ENCODE measurements at places on chromosomes 1 and 21.

DNA sequence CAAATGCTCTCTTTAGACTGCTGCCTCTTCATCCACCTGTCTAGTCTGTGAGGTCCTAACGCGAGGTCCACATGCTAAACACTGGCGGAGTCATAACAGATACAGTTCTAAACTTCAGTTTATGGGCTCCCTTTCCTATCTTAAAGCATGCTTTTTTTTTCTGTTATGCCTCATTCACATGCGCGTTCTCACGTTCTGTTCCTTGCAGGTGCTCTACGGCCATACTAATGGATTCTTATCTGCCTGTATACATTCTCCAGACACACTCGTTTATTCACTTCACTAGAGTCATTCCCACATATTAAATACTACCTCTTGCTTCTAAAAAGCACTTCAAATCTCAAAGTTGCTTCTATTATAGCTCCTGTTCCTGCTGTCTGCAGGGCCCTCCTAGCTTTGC is 38.7 kb downstream of the PHC2 start:
- no peak for DNase-seq

DNA sequence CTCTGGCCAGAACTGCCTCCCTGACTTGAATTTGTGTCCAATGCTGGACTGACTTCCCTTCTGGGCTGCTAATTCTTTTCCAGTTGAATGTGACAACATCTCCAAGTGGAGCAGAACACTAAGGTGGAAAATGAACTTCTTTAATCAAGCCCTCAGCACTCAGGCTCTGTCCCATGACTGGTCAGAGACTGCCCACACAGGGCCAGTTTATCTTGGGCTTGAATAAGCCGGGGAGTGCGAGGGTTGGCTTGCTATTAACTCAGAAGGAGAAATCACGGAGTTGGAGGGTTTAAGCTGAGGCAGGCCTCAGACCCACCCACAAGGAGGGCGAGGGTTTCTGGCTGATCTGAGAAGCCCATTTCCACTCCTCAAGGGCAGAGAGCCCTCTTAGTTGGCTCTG is 12.4 kb downstream of the KCNA10 start:
- DNase-seq = no peak

- DNase-seq = peak; percentile 98
Measured at GRCh38 chr21:43585924-43586413, 73.3 kb downstream of the HSF2BP start.

DNA sequence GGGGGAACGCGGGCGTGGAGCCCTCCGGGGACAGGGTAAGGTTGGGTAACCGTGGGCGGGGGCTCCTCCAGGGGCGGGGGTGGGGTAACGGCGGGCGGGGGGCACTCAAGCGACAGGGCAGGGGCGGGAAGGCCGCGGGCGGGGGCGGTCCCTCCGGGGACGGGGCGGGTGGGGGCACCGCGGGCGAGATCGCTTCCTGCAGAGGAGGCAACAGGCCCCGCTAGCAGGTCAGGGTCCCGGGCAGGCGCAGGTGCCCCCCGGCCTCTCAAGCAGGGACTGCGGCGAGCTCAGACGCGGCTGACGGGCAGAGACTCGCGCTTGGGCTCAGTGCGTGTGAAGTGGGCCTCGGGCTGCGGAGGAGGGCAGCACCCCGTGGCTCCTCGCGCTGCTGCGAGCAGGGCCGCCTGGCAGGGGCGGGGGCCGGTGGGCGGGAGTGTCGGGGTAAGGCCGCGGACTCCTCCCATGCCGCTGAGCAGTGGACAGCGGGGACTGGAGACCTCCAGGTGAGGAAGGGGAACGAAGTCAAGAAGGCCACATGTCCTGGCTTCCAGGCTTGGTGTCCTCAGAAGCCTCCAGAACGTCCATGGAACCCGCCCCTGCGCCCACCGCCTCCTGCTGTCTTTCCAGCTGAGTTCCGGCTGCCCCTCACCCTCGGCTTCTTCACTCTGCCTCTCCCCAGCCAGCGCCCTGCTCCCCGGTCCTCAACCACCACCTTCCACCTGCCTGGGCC is 627 bp upstream of the GNB1 start:
- DNase-seq = no peak

- no peak for DNase-seq
Measured at GRCh38 chr1:23337869-23338268, 6.2 kb downstream of the HNRNPR start.

DNA sequence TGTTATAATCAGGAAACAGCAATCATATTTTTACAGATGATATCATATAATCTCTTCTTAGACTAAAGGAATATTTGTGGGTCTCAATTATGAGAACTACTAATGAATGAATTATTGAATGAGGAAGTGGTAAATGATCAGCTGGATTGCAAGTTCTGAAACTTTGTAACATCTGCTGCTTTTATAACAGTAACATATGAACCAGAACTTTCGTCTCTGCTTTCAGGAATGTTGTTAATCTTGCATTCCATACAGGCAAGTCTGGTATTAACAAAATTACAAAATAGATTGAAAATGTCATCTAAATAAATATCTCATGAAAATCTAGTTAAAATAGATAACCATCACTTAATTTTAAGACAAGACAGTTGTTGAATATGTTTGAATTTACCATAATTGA is 110.5 kb upstream of the COL11A1 start:
- DNase-seq = peak; percentile 16

DNA sequence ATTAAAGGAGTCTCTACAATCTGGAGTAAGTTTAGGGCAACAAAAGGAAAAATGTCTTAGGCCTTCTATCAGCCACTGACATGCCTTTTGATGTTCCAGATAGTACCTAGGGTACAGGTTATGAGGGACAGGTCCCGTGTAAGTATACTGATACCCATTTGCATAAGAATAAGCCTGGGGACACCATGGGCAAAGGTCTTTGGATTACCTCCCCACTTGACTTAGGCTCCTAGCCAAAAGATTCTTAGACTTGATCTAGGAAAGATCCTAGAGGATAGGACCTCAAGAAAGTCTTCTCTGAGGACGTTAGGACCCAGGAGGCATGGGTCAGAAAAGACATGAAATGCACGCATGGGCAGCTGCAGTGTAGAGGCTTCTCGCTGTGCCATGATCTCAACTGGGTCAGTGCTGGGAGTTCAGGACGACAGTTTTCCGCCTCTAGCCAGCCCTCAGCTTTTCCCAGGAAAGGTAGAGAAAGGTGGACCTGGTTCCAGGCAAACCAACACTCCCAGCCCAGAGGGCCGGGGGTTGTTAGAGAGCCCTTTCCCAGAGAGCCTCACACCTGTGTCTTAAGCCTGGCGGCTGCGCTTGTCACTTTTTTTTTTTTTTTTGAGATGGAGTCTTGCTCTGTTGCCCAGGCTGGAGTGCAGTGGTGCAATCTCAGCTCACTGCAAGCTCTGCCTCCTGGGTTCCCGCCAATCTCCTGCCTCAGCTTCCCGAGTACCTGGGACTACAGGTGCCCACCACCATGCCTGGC is 26.6 kb downstream of the MSTO1 start:
- DNase-seq = no peak

DNA sequence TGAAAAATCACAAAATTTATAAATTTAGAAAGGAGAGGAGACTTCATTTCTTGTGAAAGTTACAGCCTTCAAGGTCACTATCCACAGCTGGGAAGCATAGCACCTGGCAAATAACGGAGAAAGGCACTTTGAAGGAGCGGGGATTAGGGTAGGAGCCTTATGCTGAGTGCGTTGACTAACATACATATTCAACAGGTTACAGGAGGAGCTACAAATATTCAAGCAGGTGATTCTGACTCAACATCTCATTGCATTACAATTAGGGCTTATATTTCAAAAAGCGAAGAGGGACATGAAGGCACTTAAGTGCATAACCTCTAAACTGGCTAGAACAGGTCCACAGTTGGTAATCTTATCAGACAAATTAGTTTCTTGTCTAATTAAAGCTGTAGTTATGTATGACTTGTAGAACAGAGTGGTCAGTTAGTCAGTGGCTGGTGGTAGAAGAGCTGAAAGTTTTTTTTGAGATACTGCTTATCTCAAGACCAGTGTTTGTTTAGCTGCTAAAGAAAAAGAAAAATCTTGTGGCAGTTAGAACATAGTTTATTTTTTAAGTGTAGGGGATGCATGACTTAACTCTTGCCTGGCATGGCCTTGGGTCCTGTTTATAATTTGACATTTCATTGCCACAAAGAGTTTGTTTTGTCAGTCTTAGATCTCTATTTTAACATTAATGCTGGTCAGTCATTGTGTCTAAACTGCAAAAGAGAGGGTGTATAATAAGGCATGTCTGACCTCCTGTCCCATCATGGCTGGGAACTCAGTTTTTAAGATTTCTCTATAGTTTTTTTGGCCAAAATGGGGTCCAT is 311.5 kb downstream of the DUSP10 start:
- DNase-seq = no peak

GRCh38 chr1:4062560-4062959 is 162.5 kb upstream of the C1orf174 start:
- DNase-seq = no peak

GRCh38 chr21:33769057-33769456 is 126.8 kb downstream of the ITSN1 start:
- DNase-seq = no peak

- no peak for DNase-seq
Measured at GRCh38 chr1:154241703-154242351, 21.1 kb downstream of the UBAP2L start.

GRCh38 chr1:116971965-116972673 is 29.4 kb upstream of the CD101 start:
- no peak for DNase-seq

GRCh38 chr1:116869611-116870010 is 40.1 kb upstream of the PTGFRN start:
- no peak for DNase-seq

GRCh38 chr1:108961198-108961597 is 2.1 kb downstream of the CLCC1 start:
- DNase-seq = no peak

GRCh38 chr1:17135530-17135929 is 16.3 kb upstream of the PADI2 start:
- DNase-seq = no peak

Data from AG09309 (cell line).